ENCODE measurements at places on chromosomes 2 and 18.

- ATAC-seq, result no peak
These were observed 25.7 kb downstream of the MGAT4A start for GRCh38 chr2:98705333-98705617.

DNA sequence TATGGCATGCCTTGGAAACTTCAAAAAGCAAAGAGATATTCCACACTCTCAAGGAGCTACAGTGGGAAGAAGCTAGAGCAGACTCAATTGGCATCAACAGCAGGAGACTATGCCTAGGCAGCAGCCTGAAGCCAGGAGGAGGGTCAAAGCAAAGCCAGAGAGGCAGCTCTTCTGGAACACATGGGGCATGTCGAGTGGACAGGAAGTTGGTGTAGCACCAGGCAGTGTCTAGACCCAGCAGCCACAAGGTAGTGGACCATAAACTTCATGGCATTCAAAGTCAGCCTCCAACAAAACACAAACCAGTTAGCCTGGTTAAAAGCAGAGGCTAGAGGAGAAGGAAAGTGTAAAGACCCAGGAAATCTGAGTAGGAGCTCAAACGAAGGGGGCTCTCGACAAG, 311.2 kb upstream of the PKDCC start:
- ATAC-seq, result peak; percentile 64

DNA sequence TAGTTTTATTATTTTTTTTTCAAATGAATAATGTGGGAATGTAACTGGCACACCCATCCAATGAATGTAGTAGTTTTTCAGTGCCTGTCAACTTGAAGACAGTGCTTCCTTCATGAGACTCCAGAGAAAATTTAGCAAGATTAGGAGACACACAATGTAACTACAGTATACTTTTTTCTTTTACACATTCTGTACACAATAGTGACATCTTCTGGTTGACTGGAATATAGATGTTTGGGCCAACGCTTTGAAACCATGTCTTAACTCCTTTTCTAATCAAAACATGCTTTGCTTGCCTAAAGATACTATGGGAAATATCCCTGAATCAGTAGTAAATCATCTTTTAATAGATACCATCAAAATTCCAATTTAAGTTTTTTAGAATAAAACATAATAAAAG, 229.5 kb upstream of the ZC3H15 start:
- peak; percentile 20 for ATAC-seq

DNA sequence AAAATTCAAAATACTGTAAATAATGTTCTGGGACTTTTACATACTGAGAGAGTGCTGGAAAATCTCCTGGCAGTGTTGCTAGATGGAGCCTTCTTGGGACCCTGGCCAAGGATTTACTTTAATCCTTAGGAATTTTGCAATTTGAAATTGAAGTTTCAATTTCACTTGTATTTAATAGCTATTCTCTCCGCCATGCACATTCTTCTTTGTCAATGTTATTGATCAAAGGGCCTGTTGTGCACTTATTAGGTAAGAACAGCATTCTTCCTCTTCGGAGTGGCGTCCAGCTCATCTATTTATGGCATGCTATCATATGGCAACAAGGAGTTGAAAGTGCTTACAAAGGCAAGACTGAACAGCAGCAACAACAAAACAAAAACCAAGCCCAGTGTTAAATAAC, 40.1 kb upstream of the SOS1 start:
- ATAC-seq, result no peak

DNA sequence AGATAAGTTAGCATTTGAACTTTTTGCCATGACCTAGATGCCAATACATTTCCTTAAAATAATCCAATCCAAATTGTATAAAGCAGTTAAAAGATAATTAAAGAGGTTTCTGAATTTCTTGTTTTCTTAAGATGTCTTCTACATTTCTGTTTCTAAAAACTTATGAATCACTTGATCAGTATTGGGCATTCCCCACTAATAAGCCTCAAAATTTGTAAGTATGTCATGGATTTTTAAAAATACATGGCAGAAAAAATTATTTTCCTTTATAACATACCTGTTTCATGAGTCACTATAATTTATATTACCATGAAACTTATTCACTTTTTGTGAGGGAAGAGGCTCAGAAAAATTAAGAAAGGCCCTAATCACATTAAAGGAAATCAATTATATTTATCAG, 90.3 kb upstream of the TFPI start:
- no peak for ATAC-seq
